Nephron progenitor cell (in vitro differentiated cells): ENCODE measurements at places on chromosomes 6 and 20.

- no peak for DNase-seq
Measured at GRCh38 chr20:15949391-15949790, 623.9 kb downstream of the KIF16B start.

GRCh38 chr6:110560239-110561007 lies 84.0 kb upstream of the SLC22A16 start:
- DNase-seq, result no peak

GRCh38 chr20:10217721-10218410 lies 764 bp upstream of the SNAP25 start:
- peak; percentile 70 for DNase-seq

- peak; percentile 63 for DNase-seq
Measured at GRCh38 chr6:26421259-26422144, 18.8 kb upstream of the BTN3A3 start.

- no peak for DNase-seq
Measured at GRCh38 chr6:155916846-155917624, 461.4 kb upstream of the NOX3 start.

- no peak for DNase-seq
Measured at GRCh38 chr6:14254505-14254904, 136.9 kb downstream of the CD83 start.
